ENCODE measurements at places on chromosomes 13 and 19.

GRCh38 chr19:16470911-16471811 lies 609 bp downstream of the EPS15L1 start:
- DNase-seq: no peak

DNA sequence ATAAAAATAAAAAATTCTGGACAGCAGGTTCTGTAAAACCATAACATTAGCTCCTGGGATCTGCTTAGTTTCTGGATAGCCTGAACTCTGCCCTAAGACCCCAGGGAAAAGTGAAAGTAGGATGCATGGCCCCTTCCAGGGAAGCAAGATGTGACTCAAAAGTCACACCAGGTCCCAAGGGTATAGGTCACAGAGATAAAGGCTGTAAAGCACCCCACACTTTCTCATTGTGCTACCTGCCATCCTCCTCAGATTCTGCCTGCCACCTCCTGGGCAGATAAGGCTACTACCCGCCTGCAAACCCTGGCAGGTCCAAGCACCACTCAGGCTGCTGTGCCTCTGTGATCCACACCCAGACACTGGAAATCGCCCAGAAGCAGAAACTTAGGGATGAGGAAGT lies 20.6 kb downstream of the FFAR2 start:
- DNase-seq: no peak

GRCh38 chr19:34260771-34261173 lies 6.4 kb downstream of the GARRE1 start:
- no peak for DNase-seq

- DNase-seq: no peak
These were observed 3.1 kb downstream of the ADAMTS10 start for GRCh38 chr19:8607386-8607785.

- DNase-seq: no peak
These were observed 1.9 kb upstream of the ZNF580 start for GRCh38 chr19:55638864-55639359.

- DNase-seq: no peak
These were observed 4.0 kb downstream of the EBI3 start for GRCh38 chr19:4233282-4233853.

DNA sequence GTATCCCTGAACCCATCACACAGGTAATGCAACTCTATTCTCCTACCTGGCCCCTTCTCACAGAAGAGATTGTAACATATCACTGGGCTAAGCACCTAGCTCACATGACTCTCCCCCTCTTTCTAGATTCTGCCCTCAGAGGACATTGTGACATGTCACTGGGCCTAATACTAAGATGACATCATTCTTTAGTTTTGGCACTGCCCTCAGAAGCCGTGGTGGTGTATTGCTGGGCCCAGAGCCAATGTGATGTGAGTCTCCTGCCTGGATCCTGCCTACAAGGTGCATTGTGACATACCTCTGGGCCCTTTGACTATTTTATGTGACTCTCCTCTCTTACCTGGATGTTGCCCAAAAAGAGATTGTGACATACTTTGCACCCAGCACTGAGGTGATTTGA lies 21.4 kb upstream of the ZNF730 start:
- DNase-seq: no peak

GRCh38 chr19:10979951-10980381 lies 19.1 kb downstream of the SMARCA4 start:
- DNase-seq: no peak

- DNase-seq: no peak
These were observed 39.8 kb downstream of the KCTD12 start for GRCh38 chr13:76846363-76846762.

GRCh38 chr19:53328967-53329366 lies 4.6 kb upstream of the ZNF845 start:
- no peak for DNase-seq

DNA sequence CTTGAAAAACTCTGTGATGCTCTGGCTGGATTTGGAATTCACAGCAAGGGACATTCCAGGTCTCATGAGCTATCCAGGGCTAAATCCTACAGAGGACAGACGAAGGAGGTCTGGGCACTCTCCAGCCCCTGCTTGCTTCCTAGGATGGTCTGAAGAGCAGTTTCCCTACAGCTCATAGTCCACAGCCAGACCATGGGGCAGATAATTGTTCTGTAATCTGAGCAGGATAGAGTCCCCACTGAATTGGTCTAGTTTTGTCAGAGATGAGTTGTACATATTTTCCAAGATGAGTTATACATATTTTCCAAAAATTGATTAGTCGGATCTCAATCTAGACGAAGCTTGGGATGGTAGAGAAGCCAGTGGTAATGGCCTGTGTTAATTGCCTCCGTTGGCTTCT lies 75.6 kb downstream of the C13orf42 start:
- DNase-seq: no peak

GRCh38 chr19:803099-803561 lies 5.9 kb downstream of the PTBP1 start:
- DNase-seq: no peak

DNA sequence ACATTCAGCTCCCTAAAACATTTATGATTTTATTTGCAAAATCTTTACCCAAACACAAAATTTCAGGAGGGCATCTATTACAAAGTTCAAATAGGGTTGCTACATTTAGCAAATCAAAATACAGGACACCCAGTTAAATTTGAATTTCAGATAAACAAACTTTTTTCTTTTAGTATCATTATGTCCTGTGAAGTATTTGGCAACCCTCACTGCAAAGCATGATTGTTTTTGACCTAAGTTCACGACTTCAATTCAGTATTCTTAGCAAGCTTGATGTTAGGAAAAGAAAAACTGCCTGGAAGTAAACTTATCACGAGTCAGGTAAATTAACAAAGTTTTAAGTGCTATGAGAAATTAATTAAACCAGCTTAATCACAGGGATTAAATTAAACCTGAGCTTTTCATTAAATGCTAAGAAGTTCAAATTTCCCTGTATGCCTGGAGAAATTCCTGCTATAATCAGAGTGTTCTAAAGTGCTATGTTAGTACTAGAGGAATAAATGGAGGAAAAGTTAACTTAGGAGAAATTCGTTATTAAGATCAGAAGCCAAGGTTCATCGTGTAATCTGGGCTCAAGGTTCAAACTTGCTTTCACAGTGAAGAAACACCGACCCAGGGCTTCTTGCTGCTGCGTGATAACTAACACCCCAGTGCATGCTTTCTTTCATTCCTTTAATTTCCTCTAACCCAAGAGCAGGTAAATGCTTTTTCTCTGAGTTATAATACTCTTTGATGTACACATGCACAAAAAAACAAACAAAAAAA lies 298.1 kb downstream of the FOXO1 start:
- no peak for DNase-seq

- no peak for DNase-seq
These were observed 105.5 kb downstream of the ZAR1L start for GRCh38 chr13:32209652-32210051.

DNA sequence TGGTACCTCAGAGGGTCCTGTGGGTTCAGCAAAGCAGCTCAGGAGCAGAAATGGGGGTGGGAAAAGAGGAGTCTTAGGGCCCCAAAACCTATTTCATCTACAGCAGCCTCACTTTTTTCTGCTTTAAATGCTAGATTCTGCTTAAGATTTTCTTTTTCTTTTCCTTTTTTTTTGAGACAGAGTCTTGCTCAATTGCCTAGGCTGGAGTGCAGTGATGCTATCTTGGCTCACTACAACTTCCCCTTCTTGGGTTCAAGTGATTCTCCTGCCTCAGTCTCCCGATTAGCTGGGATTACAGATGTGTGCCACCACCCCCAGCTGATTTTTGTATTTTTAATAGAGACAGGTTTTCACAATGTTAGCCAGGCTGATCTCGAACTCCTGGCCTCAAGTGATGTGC lies 30.7 kb upstream of the WDFY2 start:
- no peak for DNase-seq

DNA sequence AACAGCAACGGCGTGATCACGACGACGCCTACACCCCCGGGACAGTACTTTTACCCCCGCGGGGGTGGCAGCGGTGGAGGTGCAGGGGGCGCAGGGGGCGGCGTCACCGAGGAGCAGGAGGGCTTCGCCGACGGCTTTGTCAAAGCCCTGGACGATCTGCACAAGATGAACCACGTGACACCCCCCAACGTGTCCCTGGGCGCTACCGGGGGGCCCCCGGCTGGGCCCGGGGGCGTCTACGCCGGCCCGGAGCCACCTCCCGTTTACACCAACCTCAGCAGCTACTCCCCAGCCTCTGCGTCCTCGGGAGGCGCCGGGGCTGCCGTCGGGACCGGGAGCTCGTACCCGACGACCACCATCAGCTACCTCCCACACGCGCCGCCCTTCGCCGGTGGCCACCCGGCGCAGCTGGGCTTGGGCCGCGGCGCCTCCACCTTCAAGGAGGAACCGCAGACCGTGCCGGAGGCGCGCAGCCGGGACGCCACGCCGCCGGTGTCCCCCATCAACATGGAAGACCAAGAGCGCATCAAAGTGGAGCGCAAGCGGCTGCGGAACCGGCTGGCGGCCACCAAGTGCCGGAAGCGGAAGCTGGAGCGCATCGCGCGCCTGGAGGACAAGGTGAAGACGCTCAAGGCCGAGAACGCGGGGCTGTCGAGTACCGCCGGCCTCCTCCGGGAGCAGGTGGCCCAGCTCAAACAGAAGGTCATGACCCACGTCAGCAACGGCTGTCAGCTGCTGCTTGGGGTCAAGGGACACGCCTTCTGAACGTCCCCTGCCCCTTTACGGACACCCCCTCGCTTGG lies 966 bp downstream of the JUNB start:
- no peak for DNase-seq

DNA sequence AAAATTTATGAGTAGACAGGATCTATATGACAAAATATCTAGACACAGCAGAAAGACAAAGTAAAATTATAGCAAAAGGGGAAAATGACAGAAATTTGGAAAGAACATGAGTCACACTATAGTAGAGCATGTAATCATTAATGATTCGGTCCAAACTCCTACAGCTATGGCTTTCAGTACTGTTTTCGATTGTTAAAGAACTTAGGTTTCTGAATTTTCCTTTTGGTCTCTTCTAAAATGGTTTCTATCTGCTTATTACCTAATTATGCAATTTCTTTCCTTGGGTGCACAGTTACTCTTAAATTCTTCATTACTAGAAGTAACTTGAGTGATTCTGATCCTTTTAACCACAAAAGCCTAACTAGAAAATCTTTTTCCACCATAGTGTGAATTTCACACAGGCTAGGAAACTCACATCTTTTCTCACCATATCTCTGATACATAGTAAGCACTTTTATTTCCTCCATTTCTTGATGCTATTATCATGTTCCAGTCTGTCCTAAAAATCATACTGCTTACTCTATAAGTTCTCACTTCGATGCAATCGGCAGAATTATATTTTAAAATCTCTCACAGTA lies 1101.4 kb downstream of the PCDH9 start:
- no peak for DNase-seq

DNA sequence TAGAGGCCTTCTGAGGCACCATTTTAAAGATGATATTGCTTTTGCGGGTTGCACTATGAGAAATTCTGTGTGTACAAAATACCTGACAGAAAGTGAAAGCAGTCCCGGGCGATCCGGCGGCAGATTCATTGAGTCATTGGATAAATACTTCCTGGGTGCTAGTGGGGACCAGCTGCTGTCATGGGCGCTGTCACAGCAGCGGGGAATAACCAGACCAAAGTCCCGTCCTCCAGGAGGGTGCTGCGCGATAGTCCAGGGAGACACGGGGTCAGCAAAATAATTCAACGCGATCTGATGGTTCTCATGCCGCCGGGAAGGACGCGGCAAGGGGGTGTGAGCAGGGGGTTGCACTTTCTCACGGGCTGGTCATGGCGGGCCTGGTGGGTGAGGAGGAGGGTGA lies 13.5 kb downstream of the ZFR2 start:
- DNase-seq: no peak

DNA sequence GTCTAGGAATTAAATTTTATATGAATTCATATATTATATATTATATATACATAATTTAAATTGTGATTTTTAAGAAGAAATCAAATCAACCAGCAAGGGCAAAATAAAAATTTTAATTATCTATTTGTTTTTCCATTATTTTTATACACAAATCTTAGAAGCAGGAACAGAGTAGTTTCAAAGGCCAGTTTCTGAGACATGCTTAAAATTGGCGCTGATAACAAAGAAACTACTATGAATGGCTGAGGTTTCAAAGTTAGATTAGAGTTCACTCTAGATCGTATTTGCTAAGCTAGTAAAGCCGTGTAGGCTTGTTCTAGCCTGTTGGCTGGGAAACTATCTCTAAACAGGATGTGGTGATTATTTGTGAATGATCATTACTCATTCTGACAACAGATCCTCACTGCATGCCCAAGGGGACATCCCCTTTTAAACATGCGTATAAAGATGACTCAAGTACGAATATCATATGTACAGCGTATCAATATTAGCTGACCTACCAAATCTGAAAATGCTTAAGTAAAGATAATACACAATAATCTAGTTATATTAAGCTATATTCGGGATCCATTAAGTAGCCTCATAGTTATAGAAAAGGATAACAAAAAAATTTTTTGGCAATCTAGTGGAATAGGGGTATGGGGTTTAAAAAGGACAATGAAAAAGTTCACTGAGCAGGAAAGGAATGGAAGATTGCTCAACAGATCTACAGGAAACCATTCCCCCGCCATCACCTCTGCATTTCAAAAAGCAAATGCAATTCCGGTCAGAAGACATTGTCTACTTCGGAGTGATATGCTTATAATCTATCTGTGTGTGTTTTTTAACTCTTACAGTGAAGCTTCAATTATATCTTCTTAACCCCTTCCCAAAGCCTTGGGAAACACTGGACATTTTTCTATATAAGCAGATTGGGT lies 150.1 kb downstream of the SHISA2 start:
- DNase-seq: no peak

GRCh38 chr13:61138857-61139256 lies 276.8 kb downstream of the PCDH20 start:
- no peak for DNase-seq
